ACHN (cell line): ENCODE measurements at places on chromosomes 3 and 15.

GRCh38 chr3:58041826-58042324 is 33.7 kb downstream of the FLNB start:
- peak; percentile 92 for DNase-seq

DNA sequence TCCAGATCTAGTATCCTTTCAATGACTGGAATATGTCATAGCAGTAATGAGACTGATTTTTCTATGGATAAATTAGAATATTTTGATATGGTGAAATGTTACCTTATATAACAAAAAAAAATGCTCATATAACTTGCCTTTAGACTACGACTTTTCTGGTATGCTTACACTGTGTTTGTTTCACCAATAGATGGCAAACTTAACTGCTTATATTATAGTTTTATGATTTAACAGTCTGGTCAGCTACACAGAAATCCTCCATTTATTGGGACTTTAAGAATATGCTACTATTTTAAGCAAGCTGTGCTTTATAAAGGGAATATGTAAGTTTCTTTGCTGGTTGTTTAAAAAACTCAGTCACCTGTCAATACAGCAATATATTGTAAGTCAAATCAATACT is 205.6 kb downstream of the VGLL3 start:
- DNase-seq: peak; percentile 11

GRCh38 chr3:124263168-124263567 is 271.2 kb upstream of the ROPN1 start:
- DNase-seq: peak; percentile 84

GRCh38 chr15:100124936-100125335 is 216.8 kb downstream of the ADAMTS17 start:
- DNase-seq: no peak

GRCh38 chr3:168080499-168081170 is 15.1 kb downstream of the GOLIM4 start:
- no peak for DNase-seq

DNA sequence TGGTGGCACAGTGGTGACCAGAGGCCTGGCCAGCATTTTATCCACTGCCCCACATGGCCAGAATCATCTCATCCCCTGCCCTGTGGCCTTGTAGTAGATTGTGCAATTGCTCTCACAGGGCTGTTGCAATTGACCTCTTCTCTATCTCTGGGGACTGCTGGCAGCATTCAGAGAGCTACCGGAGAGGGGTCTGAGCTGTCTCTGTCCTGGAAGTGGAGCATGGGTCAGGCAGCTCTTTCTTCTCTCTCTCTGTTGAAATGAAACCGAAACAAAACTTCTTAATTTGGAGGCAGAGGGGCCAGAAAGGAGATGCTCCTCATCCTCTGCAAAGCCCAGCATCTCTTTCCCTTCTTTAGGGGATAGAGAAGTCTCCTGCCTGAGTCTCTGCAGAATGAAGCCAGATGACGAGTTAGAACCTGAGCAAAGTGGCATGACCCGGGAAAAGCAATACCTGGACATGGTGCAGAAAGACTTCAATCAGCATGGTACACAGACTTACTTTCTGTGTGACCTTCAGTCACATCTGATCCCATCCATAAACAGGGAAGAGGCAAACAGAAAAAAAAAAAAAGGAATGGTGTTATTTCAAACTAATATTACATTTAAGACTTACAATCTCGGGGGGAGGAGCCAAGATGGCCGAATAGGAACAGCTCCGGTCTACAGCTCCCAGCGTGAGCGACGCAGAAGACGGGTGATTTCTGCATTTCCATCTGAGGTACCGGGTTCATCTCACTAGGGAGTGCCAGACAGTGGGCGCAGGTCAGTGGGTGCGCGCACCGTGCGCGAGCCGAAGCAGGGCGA is 144.5 kb upstream of the BCL6 start:
- no peak for DNase-seq

GRCh38 chr3:183360971-183361624 is 67.3 kb downstream of the MCF2L2 start:
- DNase-seq: no peak

GRCh38 chr3:127848131-127849129 is 26.1 kb upstream of the MGLL start:
- no peak for DNase-seq

- DNase-seq: no peak
Observed at GRCh38 chr3:79056498-79056897, 711.3 kb downstream of the ROBO1 start.

DNA sequence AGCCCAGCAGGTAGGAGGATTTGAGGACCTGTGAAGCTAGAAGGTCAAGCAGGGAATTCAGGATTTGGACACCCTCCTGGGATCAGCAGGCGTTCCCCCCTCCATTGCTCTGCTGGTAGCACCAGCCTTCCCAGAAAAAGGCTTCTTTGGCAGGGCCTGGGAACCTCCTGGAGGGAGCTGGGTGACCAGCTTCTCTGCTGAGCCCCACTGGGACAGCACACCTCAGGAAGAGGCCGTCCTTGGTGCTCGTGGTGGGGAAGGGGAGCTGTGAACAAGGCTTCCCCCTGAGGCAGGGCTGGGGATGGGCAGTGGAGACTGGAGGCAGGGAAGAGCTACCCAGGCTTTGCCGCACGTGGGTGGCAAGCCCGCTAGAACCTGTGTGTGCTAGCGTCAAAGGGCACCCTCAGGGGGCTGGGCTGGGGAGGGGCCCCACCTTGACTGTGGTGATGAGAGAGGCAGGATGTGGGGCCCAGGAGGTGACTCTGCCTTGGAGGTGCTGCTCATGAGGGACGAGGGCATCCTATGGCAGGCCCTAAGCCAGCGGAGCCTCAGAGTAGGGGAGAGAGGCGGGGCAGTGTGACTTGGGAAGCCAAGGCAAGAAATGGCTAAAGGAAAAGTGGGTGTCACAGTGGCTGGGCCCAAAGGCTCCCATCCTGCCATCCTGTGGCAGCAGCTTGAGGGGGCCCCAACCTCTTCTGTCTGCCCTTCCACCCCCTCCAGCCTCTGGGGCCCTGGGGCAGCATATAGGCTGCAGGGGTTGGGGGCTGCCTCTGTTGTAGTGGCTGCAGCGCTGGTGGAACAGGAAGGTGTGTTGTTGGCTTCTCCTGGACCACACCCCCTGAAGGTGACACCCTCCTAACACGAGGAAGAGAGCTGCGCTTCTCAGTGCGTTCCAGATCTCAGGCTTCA is 20.7 kb downstream of the KLF13 start:
- no peak for DNase-seq

DNA sequence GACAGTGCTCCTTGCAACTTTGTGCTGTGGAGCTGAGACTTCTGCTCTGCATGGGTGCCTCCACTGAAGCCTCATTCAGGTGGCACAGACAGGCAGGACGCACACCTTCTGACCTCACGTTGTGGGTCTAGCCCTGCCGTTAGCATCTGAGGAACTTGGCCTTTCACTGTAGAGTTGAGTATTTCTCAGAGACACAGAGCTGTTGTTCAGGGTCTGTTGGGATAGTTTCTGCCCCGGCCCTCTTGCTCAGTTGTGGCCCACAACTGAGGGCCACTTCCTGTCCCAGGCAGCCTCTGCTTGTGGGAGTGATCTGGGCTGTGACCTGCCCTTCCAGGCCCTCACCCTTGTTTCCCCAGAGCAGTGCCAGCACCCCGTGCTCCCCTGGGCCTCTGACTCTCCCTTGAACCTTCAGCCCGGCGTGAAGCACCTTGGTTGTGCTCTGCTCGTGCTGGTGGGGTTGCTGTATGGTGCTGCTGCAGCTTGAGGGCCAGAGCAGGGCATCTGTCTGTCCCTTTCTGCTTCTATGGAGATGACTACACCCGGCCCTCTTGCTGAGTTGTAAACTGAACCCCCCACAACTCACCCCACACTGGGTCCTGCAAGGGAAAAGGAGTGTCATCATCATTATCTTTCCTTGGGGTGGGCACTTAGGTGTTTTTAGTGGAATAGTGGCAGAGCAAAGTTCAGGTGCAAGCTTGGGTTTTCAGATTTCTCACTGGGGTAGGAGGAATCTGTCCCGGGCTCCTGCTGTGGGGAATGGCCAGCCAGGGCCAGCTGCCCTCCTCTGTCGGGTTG is 11.7 kb downstream of the BAHD1 start:
- no peak for DNase-seq

DNA sequence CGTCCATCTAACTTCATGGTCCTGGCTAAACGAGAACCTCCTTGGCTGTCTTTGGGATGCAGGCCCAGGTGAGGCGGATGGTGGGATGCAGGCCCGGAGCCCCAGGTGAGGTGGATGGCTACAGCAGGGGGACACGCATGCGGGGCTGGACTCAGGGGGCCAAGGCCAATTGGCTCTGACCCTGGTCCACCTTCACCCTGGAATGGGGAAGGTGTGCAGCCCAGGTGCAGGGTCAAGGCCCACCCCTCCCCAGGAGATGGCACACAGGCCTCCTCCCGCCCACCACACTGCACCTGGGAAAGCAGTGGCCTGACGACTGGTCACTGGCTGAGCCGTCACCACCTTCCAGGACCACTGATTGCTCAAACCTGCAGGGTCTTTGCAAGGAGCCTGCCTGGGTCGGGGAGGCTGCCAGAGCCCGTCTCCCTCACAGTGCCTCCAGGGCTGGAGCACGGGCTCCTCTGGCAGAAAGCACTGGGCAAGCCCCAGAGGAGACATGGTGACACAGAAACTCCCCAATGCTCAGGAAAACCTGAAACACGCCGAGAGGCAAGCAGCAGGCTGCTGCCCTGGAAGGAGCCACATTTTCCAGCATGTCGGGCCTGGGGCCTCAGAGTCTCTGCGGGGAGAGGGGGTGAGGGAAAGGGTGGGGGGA is 159.6 kb downstream of the LRRK1 start:
- DNase-seq: no peak

GRCh38 chr15:36183201-36183600 is 396.2 kb upstream of the CDIN1 start:
- DNase-seq: no peak

GRCh38 chr15:90883976-90884718 is at the start of gene FES:
TSS of gene FES (plus strand) at chr15:90884504. CDS start at chr15:90885046, 542 bp downstream.
- DNase-seq: no peak

DNA sequence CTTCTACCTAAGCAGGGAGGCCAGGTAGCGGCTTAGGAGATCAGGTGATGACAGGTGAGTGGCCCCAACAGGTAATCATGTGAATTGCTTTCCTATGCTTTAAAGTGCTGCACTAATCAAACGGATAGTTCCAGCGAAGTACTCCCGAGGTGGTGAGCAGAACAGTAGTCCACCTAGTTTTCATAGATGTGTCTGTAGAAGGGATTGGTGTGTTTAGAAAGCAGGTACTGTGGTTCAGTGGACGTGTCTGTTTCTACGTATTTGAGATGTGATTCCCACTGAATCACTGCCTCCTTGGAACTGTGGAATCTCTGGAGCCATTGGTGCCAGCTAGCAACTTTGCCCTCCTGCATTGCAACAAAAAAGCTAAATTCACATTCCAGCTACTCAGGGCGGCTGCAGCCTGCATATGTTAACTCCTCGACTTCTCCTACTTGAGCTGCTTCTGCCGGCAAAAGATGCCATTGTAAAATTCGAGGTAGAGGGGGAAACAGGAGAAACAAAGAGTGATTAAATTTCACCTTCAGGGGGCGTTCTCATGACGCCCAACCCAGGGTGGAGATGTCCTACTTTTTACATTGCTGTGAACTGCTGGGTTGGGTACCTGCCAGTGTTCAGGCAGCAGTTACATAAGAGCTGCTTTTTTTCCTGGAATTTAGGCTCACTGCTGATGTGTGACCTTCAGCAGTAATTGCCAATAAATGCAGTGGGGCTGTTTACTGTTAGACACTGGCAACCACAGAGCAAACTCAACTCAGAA is 227.3 kb downstream of the ITPR1 start:
- peak; percentile 69 for DNase-seq

DNA sequence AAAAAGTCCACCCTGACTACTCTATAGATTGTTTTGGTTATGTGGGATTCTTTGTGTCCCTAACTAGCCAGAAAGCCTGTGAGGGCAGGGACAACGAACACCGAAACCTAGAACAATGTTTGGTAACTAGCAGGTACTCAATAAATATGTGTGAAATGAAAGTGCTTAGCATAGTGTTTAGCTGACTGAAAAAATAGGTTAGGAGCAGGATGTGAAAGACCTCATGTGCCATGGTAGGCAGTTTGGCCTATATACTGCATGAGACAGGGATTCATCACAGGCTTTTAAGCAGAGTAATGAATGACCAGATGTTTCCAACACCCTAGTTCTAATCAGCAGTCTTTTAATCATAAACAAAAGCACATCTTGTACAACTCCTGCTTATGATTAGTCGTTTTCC is 64.2 kb downstream of the MYO5A start:
- no peak for DNase-seq

GRCh38 chr3:31355807-31356206 is 176.9 kb upstream of the STT3B start:
- DNase-seq: no peak

- DNase-seq: peak; percentile 45
Observed at GRCh38 chr15:85582131-85583079, 202.0 kb downstream of the AKAP13 start.

DNA sequence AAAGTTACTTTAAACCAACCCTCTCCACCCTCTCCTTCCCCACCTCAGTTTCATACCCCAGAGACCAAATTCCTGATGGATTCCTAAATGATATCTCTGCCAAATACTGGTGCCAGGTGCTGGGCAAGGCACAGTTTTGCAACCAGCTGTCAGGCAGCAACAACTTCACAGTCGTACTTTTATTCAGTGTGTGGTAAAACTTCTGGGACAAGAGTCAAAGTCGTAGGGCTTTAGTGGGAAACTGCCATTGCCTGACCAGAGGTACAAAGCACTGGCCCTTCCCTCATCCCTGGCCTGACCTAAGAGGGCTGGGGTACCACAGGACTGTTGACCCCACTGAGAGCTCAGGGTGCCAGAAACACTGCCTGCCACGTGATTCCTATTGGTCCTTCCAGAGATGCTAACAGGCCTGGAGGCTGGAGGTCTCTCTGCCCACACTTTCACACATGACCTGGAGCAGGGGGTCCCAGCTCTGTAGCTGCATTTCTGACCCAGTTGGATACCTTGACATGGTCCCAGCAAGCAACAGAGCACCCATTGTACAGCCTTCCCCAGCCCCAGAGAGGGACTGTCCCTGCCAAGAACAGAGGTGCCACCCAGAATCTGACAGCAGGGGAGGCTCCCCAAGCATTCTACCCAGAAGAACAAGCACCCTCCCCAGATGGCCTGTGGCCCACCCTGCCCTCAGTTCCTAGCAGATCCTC is 59.9 kb downstream of the LIPC start:
- no peak for DNase-seq

- DNase-seq: no peak
Observed at GRCh38 chr15:65420975-65421359, 1.8 kb downstream of the IGDCC4 start.

GRCh38 chr3:9600597-9600996 is 47.0 kb upstream of the LHFPL4 start:
- peak; percentile 16 for DNase-seq

DNA sequence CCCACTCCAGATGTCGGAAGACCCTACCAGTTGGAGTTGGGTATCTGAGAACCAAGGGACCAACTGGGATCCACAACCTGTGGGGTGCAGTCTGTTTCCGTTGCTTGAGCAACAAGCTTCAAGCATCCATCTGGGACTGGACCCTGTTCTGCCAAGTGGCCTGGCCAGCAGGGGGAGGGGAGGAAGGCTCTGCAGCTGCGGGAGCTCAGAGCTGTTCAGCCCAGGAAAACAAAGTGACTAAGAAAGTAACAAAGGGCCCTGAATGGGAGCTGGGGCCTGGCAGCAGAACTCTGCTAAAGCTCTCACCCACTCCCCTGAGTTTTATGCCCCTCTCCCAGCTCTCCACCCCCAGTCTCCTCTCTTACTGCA is 2.7 kb downstream of the TYRO3 start:
- DNase-seq: no peak

GRCh38 chr3:127539366-127540060 is 51.0 kb downstream of the TPRA1 start:
- no peak for DNase-seq

GRCh38 chr3:40333416-40333815 is 23.9 kb downstream of the EIF1B start:
- no peak for DNase-seq
